ENCODE measurements at places on chromosomes 5 and 9.

- DNase-seq, result peak; percentile 30
Observed at GRCh38 chr5:177372910-177373309, 11.3 kb upstream of the SLC34A1 start.

GRCh38 chr5:26295541-26295940 lies 742.8 kb downstream of the CDH9 start:
- no peak for DNase-seq

DNA sequence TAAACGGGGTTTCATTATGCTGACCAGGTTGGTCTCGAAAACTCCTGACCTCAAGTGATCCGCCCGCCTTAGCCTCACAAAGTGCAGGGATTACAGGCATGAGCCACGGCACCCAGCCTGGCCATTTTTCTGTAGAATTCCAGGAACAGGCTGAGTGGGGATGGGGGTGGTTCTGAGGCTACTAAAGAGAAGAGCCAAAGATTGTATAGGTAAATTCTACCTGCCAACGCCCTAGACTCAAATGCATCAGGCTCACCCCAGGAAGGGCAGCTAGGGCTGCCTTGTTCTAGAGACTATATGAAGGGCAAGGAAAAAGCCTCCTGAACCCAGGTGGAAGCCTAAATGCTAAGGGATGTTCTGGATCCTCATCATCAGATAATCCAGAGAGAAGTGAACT lies 1.6 kb upstream of the C5orf52 start:
- DNase-seq, result no peak

DNA sequence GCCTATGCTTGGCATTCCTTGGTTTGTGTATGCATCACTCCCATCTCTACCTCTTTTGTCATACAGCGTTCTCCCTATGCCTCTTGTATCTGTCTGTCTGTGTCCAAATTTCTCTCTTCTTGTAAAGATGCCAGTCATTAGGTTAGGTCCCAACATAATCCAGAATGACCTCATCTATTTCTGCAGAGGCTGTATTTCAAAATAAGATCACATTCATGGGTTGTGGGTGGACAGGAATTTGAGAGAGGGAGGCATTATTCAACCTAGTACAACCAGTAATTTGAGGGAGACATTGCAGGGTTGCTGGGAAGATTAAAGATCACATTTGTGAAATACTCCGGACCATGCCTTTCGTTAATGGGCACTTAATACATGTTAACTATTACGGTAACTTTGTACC lies 155.0 kb downstream of the MAN2A1 start:
- no peak for DNase-seq

- DNase-seq, result no peak
Observed at GRCh38 chr5:6726006-6726405, 12.8 kb downstream of the TENT4A start.

DNA sequence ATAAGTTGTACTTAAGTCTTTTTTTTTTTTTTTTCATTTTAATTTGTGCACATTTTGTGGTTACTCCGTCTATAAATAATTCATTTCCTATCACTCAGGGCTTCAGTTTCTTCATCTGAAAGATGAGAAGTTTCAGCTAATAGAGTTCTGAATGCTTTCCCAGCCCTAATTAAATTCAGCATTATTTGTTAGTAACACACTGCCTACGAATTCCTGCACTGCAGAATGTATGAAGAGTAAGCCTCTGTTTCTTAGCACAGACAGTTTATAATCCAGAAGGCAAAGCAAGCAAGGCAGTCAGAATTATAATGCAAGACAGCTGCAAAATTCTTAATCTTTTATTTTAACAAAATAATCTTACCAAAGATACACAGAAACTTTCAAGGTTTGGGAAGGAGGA lies 138.0 kb upstream of the GHR start:
- DNase-seq, result no peak

GRCh38 chr5:149990518-149991376 lies 9.7 kb downstream of the TIGD6 start:
- peak; percentile 75 for DNase-seq

GRCh38 chr5:72455476-72455875 lies 51.7 kb downstream of the ZNF366 start:
- no peak for DNase-seq

DNA sequence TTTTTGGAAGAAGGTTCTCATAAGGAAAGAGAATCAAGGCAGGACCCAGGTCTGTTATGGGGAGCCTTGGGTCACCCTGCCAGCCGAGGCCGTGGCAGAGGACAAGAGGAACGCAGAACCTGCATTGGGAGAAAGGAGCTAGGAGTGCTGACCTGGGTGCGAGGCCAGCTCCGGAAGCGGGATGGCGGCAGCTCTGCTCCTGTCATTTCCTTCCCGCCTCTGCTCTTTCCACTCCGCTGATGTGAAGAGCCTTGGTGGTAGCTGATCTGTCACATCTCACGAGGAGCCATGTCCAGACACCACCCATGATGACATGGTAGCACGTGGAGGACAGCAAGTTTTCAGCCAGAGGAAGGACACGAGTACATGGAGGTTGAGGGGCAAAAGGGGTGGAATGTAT lies 109.5 kb upstream of the COL5A1 start:
- DNase-seq, result no peak

GRCh38 chr5:122565331-122565730 lies 209.5 kb upstream of the SNX2 start:
- no peak for DNase-seq

GRCh38 chr9:130451509-130452388 lies 7.0 kb downstream of the ASS1 start:
- no peak for DNase-seq

- DNase-seq, result no peak
Observed at GRCh38 chr9:125986966-125987365, 239.8 kb downstream of the PBX3 start.

DNA sequence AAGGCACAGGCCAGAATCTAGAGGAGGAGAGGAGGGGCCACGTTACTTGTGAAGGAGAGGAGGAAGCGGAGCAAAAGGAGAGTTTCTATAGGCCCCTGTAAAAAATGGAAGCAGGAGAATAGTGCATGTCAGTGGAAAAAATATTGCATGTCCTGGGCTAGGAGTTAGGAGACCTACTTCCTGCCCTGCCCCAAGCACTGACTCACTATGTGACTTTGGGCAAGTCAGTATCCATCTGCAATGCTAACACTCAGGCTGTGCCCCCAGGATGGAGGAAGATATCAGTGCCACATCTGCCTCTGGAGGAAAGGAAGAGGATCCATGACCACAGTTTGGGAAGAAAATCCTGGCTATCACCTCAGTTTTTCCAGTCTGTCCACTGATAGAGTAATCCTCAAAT lies 7.0 kb downstream of the PIGO start:
- DNase-seq, result no peak

DNA sequence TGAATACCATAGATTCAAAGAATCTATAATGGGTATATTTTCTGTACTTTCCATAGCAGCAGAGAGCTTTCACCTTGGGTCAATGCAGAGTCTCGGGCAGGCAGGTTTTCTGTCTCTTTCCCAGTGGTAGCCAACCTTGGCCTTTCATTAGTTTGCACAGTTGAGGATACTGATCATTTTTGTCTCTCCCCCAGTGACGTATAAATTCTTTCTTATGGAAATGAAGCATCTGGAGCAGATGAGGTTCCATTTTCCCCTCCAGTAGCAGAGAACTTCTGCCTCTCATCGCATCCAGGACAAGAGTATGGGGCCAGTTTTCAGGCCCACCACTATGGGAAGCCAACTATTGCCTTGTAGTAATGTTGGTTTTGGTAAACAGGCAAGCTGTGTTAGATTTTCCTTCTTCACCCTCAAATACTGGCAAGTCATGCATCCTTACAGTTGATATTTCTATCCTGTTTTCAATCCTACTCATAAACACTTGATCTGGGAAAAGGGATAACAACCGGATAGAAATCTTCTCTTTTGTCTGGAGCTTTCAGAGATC lies 845.2 kb upstream of the CDH18 start:
- no peak for DNase-seq

DNA sequence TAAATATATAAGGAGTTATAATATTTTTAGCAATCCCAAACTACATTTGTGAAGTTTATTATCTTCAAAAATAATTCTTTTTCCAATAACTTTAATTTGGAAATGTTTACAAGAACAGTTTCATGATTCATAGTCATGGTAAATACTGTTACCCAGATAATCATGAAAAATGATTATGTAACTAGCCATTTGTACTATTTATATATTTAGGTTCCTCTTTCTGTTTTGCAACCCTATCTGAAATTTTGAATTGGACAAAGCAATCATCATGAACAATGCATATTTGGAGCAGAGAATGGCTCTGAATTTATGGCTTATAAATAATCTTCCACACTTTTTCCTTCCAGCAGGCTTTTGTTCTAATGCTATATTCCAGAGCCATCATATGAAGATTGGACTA lies 499.7 kb downstream of the SLCO4C1 start:
- DNase-seq, result no peak

DNA sequence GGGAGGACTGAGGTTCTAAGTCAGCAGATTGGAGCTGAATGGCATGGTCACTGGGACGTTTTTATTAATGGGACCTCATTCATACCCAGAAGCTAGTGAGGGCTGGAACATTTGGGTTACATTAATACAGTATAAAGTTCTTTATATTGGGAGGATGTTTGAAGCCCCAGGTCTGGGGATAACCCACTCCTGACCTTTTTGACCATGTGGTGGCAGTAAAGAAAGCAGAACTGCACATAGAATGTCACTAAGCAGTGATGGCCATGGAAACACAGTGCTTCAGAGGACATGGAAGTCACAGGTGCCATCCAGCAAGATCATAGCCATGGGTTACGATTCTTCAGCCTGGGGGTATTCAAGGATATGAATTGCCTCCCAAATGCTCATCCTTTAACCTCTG lies 176.0 kb downstream of the ATP10B start:
- DNase-seq, result no peak

DNA sequence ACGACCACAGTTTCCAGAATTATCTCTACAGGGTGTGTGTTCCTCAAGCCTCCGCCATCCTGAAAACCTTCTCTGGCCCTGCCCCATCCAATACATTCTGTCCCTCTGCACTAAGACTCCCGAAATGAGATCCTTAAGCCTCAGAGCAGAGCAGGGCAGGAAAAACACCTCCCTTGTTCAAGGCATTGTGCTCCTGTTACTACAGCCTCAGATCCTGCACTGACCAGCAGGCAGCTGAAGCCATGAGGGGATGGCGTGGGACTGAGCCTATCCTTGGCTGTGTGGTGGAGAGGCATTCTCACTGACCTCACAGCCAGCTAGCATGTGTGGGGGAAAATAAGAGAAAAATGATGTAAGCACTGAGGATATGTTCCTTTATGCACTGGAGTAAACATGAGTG lies 106.7 kb upstream of the PHYKPL start:
- no peak for DNase-seq
